Hepatocyte (in vitro differentiated cells): ENCODE measurements at places on chromosomes 1 and 21. TPM values are rescaled to one million over a fixed set of nuclear protein-coding genes. Genes with fewer than 3 reads are reported as not detected.

- DNase-seq: no peak
Observed at GRCh38 chr1:79386730-79387129, 380.2 kb upstream of the ADGRL4 start.

DNA sequence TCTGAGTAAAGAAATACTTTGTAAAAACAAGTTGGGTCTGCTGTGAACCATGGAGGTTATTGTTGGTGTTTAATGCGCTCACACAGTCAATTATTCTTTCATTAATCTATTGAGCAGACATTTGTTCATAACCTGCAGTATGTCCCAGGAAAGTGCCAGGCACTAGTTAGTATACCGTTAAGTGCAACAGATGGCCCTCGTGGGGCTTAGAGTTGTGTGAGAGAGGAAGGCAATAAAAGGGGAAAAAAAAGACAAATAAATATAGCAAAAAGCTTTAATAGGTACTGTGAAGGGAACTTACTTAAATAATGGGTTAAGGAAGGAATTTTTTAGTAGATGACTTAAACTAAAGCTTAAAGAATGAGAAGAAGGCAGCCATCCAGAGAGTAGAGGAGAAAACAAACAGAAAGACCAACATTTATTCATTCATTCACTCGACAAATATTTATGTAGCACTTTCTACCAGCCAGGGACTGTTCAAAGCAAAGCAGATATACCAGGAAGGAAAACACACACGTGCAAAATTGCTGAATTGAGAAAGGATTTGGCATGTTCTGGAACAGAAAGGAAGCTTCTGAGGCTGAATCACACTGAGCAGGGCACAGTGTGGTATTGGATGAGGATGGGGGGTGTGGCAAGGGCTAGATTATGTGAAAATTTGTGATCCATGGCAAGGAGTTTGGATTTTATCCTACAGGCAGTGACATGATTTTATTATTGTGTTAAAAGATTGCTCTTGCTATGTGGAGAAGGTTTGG, 296.1 kb upstream of the SGIP1 start:
- no peak for DNase-seq

Gene SMCP
- not detected in 2 replicates for total RNA-seq

DNA sequence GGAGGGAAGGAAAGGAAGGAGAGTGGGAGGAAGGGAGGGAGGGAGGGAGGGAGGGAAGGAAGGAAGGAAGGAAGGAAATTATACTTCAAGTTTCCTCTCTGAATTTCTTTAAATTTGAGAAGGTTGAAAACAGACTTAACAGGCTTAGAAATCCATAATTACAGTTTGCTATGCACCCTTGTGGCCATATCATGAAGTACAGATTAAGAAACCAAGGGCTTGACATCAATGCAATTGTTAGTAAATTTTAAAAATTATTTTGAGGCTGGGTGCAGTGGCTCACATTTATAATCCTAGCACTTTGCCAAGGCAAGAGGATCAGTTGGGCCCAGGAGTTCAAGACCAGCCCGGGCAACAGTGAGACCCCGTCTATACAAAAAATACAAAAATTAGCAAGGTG, 14.4 kb downstream of the ANP32E start:
- peak; percentile 22 for DNase-seq

Gene ITLN2
- 1.3 and 1.4 TPM in 2 replicates for total RNA-seq

Gene NBPF20
- total RNA-seq: 3.4 and 4.0 TPM in 2 replicates

DNA sequence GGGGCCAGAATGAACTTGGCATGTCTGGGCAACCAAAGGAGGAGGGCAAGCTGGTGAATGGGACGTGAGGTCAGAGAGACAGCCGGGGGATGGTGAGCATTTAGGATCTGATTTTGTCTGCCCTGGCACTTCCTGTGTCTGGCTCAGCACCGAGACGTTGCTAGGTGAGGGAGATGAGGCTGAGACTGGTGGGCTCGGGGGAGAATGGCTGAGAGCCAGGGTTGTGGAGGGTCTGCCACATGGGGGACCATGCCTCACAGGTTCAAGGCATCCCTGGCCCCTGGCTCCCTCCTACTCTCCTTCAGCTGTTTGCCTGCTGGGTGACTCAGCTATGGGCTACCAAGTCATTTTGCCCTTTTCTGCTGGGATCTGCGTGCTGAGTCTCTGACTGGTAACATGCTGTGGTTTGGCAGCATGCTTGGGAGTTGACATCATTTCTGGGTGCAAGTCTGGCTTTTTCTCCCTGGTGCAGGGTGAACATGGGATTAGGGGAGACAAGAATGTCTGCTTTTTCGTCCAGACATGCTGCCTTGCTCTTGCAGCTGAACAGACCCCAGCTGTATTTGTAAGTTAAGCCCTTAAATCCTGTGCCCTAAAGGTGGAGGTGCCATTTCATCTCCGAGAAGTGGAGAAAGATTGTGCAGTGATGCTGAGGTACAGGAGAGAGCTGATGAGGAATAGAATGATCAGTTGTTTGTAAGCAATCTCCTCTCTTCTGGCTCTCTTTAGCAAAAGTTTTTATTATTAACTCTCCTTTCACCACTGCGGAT, 17.6 kb downstream of the GALNT2 start:
- peak; percentile 71 for DNase-seq

GRCh38 chr1:18458133-18459092, 22.3 kb upstream of the KLHDC7A start:
- DNase-seq: no peak

Gene MTR
- total RNA-seq: 23.8 TPM in 2 replicates

- no peak for DNase-seq
Observed at GRCh38 chr1:239647045-239647444, 260.7 kb downstream of the CHRM3 start.
